Myocyte (in vitro differentiated cells): ENCODE measurements at places on chromosomes 16 and 17. TPM values are rescaled to one million over a fixed set of nuclear protein-coding genes. Genes with fewer than 3 reads are reported as not detected.

The TMEM235 gene
- not detected in 2 replicates for total RNA-seq

The FBXW10 gene
- total RNA-seq = 0.13 TPM in 1 of 2 replicates, not detected in the other

The KRTAP4-5 gene
- total RNA-seq = not detected in 2 replicates

The TOX3 gene
- total RNA-seq = not detected in 2 replicates

The WNT9B gene
- not detected in 2 replicates for total RNA-seq

The CRHR1 gene
- total RNA-seq = 0.36 TPM in 1 of 2 replicates, not detected in the other

The DHX58 gene
- total RNA-seq = 9.3 and 11.3 TPM in 2 replicates

The TEKT1 gene
- total RNA-seq = not detected in 2 replicates

The PPP1R27 gene
- 12.7 and 29.7 TPM in 2 replicates for total RNA-seq

The SLC5A11 gene
- total RNA-seq = 0.26 TPM in 1 of 2 replicates, not detected in the other

The MPP3 gene
- total RNA-seq = 5.4 and 5.5 TPM in 2 replicates

The SBK1 gene
- total RNA-seq = 3.7 and 4.3 TPM in 2 replicates

The AXIN2 gene
- 5.1 and 22.4 TPM in 2 replicates for total RNA-seq

The ANKFN1 gene
- 0.10 TPM in 1 of 2 replicates, not detected in the other for total RNA-seq

The C1QL1 gene
- total RNA-seq = 0.11 TPM in 1 of 2 replicates, not detected in the other

The SPHK1 gene
- 9.0 and 11.1 TPM in 2 replicates for total RNA-seq

The KRT9 gene
- not detected in 2 replicates for total RNA-seq

The TEX19 gene
- 0.80 and 1.1 TPM in 2 replicates for total RNA-seq

The BMERB1 gene
- total RNA-seq = 17.4 and 29.5 TPM in 2 replicates

The OTOA gene
- total RNA-seq = 0.64 TPM in 1 of 2 replicates, not detected in the other

The TM4SF5 gene
- total RNA-seq = not detected in 2 replicates

The HS3ST3B1 gene
- total RNA-seq = 4.5 and 6.0 TPM in 2 replicates

The NPIPA7 gene
- 6.7 and 8.2 TPM in 2 replicates for total RNA-seq

The CTRB1 gene
- total RNA-seq = 3.4 and 4.5 TPM in 2 replicates

The SPNS3 gene
- total RNA-seq = not detected in 2 replicates
